ENCODE measurements at places on chromosomes 5 and 9.

DNA sequence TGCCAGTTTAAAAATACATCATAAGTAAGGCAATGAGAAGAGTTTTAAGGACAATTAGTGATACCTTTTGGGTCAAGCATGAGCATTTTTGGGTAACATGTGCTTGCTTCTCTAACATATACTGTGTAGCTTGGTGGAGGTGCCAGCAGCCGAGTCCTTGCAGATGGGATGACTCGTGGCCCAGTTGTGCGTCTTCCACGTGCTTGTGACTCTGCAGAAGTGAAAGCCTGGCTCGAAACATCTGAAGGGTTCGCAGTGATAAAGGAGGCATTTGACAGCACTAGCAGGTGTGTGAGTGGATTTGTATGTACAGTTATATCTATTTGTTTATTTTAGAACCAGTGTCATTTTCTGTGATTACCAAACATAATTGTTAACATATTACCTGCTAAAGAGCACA is 18.2 kb downstream of the HMGCR start:
- DNase-seq = no peak

GRCh38 chr5:115184770-115185169 is 15.1 kb upstream of the TRIM36 start:
- no peak for DNase-seq

- no peak for DNase-seq
These were observed 35.4 kb upstream of the SLC2A8 start for GRCh38 chr9:127361561-127361960.

- no peak for DNase-seq
These were observed 26.7 kb downstream of the TMEM252 start for GRCh38 chr9:68513981-68514380.

- no peak for DNase-seq
These were observed 1072.3 kb upstream of the DMAC1 start for GRCh38 chr9:8871796-8872445.

GRCh38 chr5:98570010-98570409 is 203.5 kb upstream of the RGMB start:
- no peak for DNase-seq

DNA sequence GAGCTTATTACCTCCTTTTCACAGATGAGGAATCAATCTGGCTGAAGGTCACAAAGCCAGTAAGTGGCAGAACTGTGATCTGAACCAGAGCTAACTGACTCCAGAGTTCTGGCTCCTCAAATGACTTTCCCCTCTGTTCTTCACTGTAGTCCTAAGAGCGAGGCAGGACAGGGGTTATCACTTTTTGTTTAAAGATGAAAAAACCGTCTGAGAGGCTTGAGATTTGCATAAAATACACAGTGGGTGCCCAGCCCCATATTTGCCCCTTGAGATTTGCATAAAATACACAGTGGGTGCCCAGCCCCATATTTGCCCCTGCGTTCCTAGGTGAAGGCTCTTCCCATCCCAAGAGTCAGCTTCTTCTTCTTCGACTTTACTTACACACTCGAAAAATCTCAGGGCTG is 667 bp downstream of the FBXO10 start:
- DNase-seq = no peak

- no peak for DNase-seq
These were observed 22.4 kb downstream of the RNF130 start for GRCh38 chr5:180049185-180049548.

DNA sequence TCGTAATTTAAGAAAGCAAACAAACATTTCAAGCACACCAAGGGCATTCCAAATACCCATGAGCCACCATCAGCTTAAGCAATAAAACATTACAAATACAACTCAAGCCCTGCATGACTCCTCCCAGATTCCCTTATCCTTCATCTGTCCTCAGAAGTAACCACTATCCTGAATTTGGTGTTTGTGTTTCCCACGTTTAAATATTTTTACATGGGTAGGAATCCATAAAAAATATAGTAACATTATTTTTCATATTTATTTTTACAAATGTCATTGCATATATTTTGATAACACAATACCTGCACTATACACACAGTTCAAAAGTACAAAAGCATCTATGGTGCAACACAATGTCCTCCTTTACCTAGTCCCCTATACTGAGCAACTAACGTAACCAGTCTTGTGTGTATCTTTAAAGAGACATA is 6.4 kb downstream of the PRKAA1 start:
- DNase-seq = no peak

GRCh38 chr5:91642581-91642980 is 259.5 kb upstream of the ARRDC3 start:
- no peak for DNase-seq

- no peak for DNase-seq
These were observed 44.3 kb downstream of the CAMK2A start for GRCh38 chr5:150245111-150245789.

DNA sequence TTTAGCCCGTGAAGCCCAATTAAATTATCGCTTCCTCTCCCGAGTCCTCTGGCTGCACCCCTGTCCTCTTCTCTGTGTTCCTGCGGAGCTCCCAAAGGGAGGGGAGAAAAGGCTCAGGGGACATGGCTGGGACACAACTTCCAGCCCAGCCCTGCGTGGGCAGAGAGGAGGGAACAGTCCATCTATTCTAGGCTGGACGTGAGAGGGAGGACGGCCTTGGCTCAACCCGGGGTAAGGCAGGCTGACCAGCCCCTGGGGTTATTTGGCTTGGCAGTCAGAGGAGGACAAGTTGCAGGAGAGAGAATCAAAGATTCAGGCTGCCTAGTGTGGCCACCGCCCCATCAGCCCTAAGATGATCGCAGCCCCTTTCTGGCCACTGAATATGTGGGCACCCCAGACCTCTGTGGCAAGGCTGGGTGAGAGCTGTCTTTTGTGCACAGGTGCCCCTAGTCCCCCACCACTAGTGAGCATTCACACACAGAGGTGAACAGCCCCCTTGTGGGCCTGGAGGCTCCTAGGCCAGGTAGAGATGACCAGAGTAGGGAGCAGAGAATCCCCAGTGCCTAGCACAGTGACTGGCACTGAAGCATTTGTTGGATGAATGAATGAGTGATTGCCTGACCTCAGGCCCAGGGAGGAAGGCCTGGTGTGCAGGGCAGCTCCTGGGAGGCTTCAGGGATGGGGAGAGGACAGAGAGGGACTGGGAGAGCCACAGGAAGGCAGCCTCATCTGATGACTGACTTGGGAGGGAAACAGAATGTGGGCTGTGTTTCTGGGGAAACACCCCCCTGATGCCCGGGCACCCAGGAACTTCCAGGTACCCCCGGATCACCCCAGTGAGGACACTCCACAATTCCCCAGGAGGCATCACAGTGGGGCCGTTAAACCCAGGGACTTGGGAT is 133.9 kb downstream of the C9orf50 start:
- no peak for DNase-seq

GRCh38 chr5:76337953-76338451 is 65.1 kb upstream of the IQGAP2 start:
- peak; percentile 8 for DNase-seq

DNA sequence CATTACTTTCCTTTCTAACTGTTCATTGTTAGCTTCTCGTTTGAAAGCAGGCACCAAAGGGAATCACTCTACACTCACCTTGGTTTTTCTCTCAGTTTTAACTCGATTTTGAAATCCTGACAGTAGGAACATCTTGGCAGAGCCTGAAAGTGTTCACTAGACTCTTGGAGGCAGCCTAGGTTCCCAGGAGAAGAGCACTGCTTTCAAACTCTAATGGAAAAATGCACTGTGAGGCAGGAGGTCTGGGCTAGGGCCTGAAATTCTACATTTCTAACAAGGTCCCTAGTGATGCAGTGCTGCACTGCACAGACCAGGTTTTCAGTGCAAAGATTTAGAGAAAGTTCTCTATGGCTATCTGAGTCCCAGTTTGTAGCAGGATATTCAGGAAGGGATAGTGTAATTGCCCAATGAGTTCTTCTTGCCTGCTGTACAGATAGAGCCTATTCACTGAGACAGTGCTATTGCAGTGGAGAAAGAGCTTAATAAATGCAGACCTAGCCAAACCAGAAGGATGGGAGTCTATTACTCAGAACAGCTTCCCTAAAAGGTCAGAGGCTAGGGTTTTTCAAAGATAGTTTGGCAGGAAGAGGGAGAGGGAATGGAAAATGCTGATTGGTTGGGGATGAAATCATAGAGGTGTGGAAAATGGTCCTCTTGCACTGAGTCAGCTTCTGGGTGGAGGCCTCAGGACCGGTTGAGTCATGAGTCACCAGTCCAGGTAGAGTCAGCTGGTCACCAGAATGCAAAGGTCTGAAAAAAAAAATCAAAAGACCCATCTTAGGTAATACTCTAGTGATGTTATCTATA is 153.9 kb downstream of the GPBP1 start:
- DNase-seq = no peak

- no peak for DNase-seq
These were observed 140.9 kb downstream of the SAXO1 start for GRCh38 chr9:18891946-18892670.

DNA sequence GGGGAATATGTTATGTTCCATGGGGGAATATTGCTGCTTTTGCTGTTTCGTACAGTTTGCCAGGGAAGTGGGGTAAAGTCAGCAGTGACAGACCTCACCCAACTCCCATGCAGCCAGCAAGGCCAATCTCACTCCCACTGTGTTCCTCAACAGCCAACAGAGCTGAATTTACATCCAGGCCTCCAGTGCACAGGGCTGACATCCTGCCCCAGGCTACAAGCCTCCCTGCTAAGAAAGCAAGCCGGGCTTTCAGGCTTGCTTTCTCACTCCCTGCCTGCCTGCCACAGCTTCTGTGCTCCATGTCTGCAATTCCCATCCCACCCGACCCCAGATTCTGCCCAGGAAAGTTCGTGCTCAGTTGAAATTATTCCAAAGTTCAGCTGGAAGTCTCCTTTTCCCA is 25.5 kb upstream of the SNCAIP start:
- DNase-seq = no peak

DNA sequence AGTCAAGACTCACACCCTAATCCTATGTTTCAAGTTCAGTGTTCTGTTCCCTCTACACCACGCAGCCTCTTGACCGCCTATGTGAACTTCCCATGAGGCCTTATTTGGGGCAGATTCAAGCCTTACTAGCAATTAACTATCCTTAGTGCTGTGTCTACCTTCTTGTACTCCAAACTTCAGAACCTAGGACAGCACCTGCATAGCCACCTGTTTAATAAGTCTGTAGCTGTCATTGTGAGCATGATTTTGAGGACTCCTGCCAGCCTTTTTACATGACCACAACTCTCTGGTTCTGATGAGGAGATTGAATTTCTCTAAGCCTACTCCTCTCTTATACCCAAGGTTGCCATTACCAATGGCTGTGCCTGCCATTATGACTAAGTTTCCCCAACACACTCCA is 50.8 kb upstream of the PCSK1 start:
- DNase-seq = no peak

DNA sequence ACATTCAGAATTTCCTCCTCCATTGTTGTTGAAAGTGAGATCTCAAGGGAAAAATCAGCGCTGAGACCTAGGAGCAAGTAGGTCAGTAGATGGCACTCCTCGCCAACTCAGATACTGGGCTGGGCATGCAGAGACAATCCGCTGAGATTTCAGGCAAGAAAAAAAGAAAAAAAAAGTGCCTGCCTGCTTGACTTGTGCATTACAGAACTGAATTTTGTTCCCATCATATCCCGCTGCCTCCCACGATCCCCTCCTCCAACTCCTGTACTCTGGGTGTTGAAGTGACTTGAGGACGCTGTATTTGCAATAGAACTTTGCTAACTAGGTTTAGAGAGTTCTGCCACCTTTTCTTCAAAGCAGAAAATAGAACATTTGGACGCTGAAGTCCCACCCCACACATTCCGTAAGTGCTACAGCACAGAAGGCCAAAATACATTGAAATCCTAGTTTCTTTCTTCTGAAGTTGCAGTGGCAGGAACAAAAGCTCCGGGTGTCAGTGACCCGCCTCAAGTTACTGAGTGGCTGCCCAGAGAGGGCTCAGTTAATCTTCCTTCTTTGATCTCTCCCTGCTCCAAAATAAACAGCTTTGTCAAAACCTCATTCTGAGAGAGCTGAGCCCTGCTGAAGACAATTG is 265.8 kb downstream of the MLLT3 start:
- peak; percentile 43 for DNase-seq

DNA sequence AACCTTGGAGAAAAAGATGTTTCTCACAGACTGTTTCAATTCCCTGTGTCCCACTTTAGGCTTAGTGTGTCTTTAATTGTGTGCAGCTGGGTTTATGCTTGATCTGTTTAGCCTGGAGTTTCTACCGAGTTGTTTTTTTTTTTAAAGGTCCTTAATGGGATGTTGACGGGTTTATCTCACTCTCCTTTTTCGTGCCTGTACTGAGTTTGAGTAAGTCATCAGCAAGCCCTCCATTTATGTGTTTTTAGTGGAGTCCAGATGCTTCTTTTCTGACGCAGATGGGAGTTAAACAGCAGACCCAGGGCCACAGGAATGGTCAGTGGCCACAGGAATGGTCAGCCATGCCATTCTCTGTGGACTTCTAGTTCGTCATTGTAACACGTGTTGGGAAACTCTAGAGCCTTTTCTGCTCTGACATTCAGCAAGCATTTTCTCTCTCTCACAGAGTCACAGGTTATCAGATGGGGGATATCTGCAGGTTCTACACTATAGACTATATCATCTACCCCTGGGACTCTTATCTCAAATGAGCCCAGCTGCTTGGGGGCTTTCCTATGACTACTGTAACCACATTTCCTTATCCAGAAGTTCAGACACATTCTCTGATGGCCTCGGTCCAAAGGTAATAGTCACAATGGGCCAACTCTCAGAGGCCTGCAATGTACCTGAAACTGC is 190.5 kb downstream of the TTLL11 start:
- DNase-seq = no peak

DNA sequence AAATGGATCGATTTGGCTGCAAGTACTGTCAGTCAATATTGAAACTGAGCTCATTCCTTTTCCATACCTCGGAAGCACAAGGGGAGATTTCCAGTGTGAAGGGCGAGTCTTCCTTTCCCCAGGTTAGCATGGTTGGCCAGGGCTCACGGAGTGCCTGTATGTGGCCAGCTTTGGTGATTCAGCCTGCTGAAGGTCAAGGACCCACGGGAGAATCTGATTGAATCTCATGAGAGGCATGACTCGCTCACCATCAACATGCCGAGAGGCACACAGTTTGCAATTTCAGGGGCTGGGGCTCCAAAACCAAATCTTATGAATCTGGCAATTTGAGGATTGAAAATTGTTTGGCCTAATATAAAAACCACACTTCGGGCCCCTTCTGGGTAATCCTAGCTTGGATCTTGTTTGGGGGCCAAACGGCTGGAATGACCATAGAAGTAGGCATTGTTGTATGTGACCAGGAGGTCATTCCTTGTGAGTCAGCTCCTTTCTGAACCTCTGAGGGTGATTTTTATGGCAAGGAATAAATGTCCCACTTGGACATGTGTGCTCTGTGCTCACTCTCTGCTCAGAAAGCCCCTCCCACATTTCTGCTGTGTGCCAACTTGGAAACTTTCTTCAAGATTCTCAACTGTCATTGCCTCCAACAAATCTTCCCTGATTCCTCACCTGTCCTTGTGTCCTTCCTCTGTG is 69.8 kb downstream of the DOCK2 start:
- no peak for DNase-seq
